ENCODE measurements at places on chromosomes 12 and 14.

- DNase-seq, result no peak
Observed at GRCh38 chr12:73731658-73732057, 806.0 kb upstream of the ATXN7L3B start.

DNA sequence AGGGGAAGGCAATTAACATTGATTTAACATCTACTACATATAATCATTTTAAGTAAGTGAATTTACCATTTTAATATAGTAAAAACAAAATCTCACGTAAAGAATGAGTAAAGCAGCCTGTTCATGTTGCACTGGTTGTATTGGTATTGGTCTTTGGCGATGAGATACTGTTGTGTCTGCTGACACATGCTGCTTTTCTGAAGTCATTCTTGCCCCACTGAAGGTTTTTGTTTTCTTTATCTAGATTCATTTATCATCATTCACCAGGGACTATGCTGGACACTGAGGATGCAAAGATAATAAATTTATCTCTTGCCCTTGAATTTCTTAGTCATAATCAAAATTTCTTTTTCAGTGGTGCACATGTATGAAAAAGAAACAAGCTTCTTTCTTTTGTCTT is 246.2 kb upstream of the NPAS3 start:
- DNase-seq, result no peak

GRCh38 chr12:20507711-20508110 is 139.4 kb downstream of the PDE3A start:
- no peak for DNase-seq

- DNase-seq, result no peak
Observed at GRCh38 chr14:64461221-64461620, 4.1 kb upstream of the AKAP5 start.

GRCh38 chr12:105554223-105554678 is 223.8 kb downstream of the C12orf75 start:
- no peak for DNase-seq

DNA sequence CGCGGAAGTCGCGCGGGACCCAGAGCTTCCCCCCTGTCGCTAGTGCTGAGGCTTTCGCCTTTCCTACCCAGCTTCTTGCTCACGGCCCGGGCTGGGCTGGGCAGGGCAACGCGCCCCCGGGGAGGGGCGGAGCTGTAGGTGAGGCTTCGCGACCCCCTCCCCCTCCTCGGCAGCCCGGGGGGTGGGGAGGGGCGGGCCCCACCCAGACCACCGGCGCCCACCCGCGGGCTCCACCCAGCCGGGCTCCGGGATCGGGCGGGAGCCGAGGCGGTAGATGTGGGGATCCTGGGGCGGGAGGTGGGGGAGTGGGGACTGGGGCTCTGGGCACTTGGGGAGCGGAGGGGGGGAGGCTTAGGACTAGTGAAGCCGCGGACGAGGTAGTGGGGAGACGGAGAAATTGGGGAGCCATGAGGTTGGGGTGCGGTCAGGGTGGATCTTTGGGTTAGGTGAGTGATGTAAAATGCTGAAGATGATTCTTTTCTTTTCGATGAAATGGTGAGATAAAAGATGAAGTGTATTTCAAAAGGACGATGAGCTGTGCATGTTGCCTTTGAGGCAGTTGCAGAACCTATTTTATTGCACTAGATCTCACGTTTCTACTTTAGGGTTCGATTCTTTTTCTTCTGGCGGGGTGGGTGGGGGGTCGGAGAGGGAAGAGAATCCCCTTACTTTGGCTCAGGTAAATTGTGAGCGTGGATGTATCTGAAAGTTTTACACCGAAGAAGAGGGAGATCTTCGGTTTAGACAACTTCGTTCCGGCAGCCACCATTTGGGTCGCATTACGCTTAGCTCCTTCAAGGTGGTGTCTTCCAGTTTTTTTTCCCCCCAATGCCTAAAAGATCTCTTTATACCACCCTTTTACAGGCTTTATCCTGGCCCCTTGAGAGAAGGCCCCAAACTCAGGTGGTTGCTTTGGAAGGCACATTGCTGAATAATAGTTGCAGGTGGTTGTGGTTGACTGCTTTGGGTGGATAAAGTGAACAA is 619 bp downstream of the ERC1 start:
- no peak for DNase-seq

DNA sequence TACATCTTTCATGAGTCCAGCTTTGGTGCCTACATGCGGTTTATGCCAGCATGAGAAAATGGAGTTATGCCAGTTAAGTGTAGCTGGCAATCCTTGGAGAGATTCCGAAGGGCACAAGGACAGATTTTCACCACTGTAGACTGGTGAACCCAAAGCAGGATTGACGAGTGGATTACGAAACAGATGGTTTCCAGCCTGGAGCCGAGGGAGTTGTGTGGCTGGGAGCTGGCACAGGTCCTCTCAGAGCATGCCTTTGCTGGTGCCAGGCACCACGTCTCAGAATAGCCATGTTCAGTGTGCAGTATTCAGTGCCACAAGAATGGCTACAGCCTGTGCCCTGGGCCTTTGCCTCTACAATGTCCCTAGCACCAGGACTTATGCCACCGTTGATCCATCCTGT is 13.2 kb downstream of the KCNH3 start:
- DNase-seq, result no peak

GRCh38 chr12:7017870-7018349 is 366 bp downstream of the LPCAT3 start:
- DNase-seq, result no peak

DNA sequence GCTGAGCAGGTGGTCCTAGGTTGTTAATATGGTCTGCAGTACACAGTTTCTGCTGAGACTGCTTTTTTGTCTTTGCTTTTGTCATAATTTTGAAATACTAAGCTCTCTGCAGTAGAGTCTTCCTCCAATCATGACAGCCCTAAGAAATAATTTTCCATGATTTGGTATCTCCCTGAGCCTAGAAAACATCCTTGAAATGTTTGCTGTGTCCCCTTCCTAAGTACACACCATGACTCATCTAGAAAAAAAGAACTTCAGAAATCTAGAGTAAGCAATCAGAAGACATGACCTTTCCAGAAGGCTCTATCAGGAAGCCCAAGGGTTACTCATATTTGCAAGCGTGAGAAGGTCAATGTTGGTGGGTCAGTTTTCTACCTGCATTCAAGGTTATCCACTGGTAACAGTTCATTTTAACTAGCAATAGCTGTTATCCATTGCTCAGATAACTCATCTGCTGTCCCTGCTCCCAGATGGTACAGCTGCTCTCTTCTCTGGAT is 16.4 kb downstream of the DAD1 start:
- no peak for DNase-seq

GRCh38 chr12:34287986-34288962 is 266.0 kb downstream of the ALG10 start:
- no peak for DNase-seq

- no peak for DNase-seq
Observed at GRCh38 chr12:97639702-97640101, 177.1 kb downstream of the RMST start.

DNA sequence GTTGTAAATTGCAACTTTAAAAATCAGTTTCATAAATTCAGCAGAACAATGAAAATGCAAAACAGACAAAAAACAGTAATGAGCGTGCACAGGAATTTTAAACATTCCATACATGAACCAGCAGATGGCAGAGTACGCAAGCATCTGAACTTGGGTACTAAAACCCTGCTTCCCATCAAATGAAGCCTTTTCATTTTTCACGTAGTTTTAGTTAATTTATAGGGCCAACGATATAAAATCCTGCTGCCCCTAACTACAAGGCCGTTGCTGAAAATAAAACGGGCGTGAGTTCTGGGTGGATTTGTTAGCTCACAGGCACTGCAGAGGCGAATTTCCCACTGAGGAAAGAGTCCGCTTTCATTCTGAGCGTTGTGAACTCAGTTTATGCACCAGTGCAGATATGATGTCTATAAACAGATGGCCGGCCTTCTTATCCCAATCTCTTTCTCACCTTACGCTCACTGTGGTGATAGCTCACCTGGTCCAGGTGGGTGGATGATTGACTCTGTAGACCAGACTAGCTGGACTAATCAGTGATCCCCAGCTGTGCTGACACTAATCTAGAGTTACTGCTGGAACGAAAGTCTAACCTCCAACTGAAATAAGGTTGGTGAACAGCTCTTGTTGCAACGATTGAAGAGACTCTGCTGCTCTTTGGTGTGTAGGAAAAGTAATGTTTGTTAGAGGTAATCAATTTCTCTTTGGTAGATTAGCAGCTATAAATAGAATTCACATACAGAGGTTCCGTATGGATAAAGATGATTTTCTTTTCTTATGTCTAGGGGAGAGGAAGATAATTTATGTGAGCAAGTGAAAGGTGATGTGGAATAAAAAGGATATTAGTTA is 89.2 kb downstream of the PDZRN4 start:
- DNase-seq, result no peak

DNA sequence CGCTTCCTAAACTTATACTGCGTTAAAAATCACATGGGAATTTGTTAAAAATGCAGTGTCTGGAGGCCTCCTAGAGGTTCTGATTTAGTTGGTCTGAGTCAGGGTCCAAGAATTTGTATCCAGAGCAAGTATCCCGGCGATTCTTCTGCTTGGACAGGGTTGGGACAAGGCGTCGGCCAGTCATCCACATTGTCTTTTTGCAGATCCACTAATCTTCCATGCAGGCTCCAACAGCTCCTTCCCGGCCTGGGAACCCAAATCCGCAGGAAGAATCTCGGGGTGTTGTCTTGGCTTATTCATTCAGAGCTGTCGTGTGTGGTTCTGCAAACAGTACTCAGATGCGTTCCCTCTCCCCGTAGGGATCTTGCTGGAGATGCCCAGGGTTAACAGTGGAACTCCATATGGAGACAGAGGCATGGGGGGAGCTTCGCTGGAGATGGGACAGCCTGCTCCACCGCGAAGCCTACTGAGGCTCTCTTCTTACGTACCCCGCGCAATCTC is 25.3 kb downstream of the GPRC5D start:
- DNase-seq, result no peak

DNA sequence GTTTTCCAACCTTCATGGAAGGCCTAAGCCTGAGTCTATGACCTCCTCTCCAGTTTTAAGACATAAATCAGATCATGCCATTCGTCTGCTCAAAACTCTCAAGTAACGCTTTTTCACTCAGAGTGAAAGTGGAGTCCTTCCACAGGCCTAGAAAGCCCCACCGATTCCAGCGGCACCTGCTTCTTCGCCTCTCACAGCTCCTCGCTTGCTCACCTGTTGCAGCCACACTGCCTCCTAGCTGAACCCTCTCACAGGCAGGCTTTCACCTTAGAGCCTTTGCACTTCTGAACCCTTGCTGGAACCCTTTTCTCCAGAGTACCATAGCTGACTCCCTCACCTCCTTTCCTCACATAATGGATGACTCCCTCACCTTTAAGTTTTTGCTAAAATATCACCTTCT is 301.1 kb downstream of the ZFP36L1 start:
- no peak for DNase-seq

- no peak for DNase-seq
Observed at GRCh38 chr12:98343002-98343567, 172.3 kb upstream of the TMPO start.

DNA sequence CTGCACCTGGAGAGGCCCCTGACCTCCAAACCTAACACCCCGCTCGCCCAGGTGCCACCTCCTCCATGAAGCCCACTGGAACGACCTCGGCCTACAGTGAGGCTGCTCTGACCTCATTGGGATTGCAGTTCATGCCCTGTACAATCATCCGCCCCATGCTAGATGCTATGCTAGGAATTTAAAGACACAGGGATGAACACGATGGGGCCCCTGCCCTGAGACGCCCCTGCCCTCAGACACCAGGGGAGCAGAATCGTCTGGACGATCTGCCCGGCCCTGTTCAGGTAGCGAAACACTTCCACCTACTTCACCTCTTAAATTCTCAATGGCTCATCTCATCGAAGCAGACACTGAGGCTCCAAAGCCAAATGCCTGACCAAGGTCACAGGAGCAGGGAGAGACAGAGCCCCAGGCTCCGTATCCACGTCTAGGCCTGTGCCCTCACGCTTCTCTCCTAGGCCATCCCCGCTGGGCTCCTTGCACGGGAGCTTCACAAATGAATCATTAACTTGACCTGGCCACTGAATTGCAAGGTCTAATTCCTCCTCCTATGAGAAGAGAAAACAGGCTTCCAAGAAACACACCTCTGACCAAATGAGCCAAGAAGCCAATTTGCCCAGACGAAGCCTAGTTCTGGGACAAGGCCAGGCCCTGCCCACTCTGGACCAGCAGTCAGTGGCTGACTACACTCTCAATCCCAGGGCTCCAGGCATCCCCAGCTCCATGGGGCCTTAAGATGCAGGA is 35.2 kb downstream of the SCARB1 start:
- no peak for DNase-seq

DNA sequence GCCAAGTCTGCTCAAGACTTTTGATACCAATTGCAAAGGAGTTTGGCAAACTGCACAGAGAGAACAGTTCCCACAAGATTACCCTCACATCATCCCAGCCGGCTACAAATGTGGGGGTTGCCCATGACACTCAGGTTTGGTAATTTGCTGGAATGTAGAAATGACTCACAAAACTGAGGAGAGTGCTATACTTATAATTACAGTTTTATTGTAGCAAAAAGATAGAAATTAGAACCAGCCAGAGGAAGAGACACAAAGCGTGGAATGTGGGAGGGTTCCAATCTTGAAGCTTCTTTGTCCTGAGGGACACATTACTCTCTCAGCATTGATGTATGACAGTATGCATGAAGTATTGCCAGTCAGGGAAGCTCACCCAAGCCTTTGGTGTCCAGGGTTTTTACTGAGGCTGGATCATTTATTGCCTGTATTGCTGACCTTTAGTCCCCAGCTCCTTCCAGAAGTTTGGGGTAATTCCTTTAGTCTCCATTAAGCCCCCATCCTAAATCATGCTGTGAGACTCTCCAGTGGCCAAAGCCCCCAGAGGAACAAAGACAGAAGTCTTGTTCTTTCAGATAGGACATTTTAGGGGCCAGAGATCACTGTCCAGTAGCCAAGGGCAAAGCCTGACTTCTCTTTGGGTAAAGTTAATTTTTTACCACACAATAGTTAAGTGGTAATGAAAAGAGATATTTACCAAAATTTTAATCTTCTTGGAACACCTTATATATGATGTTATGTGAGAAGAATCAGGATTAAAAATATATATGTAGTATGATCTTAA is 9.9 kb downstream of the TBK1 start:
- no peak for DNase-seq

DNA sequence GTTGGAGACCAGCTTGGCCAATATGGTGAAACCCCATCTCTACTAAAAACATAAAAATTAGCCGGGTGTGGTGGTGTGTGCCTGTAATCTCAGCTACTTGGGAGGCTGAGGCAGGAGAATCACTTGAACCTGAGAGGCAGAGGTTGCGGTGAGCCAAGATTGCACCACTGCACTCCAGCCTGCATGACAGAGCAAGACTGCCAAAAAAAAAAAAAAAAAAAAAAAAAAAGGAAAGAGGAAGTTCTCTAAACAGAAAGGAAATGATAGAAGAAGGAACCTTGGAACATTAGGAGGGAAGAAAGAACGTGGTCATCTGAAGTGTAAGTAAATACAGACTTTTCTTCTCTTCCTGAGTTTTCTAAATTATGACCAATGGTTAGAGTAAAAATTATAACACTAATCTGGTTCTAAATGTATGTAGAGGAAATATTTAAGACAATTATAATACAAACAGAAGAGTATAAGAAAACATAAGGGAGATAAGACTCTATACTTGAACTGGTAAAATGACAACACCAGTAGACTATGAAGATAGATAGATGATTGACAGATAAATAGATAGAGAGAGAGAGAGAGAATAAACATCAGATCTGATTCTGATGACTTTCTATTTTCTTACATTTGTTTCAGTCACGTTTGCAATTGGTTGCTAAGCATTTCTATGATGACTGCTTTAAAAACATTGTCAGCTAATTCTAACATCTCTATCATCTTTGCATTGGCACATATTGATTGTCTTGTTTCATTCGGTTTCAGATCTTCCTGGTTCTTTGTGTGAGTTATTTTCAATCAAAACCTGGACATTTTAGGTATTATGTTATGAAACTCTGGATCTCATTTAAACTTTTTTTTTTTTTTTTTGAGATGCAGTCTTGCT is 12.9 kb upstream of the CORO1C start:
- no peak for DNase-seq

- no peak for DNase-seq
Observed at GRCh38 chr12:93221841-93222240, 155.9 kb upstream of the NUDT4 start.

Measured in activated naive CD8-positive, alpha-beta T cell treated with anti-CD3 and anti-CD28 coated beads, Interleukin-2, amount 50 U/mL, for 16 hours (primary cell).